ENCODE measurements at places on chromosomes 3 and 15.

DNA sequence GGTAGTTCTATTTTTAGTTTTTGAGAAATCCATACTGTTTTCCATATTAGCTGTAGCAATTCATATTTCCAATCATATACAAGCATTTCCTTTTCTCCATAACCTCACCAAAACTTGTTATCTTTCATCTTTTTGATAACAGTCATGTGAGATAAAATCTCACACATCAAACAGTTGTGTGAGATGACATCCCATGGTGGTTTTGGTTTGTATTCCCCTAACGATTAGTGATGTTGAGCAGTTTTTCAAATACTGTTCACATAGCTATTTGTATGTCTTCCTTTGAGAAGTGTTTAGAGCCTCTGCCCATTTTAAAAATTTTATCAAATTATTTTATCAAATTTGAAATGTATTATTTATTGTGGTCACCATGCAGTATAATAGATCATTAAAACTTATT lies 50.4 kb downstream of the FAM227B start:
- DNase-seq = no peak

- no peak for DNase-seq
These were observed 120.7 kb downstream of the STT3B start for GRCh38 chr3:31653464-31653863.

DNA sequence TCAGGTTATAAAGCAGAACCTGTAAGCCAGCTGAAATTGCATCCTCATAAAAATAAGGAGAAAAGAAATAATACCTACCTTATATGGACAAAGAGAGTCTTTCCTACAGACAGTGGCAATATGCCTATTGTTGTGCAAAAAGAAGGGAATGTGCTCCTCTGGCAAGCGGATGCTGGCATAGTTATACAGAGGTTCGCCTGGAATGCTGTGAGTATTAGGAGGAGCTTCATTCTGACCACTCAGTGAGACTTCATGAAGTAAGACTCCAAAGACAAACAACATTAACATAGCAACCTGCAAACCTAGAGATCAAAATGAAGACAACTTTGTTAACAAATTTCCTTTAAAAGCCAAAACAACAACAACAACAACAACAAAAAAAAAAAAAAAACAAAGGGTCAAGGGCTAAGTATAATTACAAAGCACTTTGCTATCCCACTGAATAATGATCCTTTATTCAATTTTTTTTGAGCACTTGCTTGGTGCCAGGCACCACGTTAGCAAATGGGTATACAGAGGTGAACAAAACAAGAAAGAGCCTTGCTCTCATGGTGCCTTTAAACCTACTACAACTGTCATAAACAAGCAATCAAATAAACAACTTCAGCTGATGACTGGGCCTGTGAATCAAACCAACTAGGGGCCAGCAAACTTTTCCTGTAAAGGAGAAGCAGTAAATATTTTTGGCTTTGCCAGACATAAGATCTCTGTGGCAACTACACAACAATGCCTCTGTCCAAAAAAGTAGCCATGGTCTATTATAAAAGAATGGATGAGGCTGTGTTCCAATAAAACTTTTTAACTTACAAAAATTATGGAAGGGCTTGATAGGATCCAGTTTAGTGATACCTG lies 3.7 kb downstream of the EOGT start:
- DNase-seq = no peak

DNA sequence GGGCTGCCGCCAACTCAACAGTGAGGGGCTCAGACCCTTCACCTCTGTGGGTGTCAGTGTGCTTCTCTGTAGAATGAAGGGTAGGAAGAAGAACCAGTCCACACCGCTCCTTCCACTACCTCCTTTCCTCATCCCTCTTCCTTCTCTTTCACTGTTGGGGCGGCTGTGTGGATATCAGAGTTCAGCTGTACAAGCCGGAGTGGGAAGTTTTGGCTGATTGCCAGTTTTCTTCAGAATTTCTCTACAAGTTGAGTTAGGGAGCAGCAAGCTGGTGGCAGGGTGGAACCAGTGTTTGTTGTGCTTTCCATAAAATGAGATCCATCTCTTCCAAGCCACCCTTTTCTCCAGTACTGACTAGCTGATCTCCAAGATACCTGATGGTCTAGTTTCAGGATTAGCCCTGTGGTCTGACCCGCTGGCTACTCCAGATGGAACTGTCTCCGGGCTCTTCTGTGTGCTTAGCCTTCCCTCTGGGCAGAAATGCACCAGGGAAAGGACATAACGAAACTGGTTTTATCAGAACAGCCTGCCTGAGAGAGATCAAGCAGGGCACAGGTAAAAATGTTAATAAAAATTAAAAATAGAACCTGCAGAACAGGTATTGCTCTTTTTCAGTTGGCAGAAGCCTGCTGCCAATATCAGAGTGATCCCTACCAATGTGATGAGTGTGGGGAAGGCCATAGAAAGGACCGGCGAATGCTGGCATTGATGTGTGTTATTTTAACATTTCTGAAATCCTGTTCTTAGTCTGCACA lies 169.9 kb upstream of the TSC22D2 start:
- DNase-seq = no peak

- no peak for DNase-seq
These were observed 6.4 kb downstream of the ZDHHC23 start for GRCh38 chr3:113954091-113954685.

DNA sequence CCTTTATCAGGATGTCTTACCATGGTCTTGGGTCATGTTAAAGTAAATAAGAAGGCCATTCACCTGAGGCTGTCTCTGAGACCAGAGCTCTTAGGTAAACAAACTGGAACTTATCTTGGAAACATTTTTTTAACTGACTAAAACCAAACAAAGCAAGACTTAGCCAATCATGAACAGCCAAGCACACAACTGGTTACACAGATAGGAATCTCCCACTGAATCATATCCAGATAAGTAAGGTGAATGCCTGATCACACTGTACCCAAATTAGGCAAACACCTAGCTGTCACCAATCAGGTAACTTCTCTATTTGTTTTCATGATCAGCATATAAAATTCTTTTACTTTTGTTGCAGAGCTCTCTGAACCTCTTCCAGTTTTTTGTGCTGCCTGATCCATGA lies 205.4 kb downstream of the CNTN3 start:
- DNase-seq = no peak

GRCh38 chr3:148379763-148380382 lies 317.8 kb upstream of the AGTR1 start:
- no peak for DNase-seq

All from germinal center (tissue), 1 donor.